ENCODE measurements at places on chromosomes 13 and 19.

DNA sequence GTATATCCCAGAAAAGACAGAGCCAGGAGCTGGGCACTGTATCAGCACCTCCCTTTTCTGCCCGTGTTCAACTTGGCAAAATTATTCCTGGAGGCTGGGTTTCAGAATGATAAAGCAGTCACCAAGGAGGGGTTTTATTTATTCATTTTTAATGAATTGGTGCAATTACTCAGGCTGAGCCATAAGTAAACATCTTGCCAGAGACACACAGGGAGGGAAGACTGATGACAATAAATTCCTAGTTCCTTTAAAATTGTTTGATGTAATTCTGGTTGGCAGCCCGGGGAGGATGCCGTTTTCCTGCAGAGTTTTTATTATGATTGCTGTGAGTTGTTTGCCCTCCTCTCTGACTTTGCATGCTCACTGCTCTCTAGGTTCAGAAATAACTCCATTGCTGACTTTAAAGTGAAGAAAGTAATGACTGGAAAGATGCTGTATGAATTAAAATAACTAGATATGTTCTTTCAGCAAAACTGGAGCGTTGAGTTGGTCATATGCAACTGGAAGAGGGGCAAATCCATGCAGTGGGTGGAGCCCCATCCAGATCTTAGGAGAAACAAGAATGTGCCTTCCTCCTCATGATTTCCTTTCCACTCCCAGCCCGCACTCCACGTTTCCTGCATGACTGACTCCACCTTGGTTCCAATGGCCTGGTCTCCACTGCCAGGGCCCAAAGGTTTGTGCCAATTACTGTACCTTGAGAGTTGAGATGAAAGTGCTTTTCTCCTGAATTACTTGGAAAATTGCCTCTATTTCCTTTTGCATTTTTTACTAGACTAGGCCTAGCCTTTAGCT is 182.1 kb downstream of the RFC3 start:
- DNase-seq = no peak

GRCh38 chr13:76383676-76384461 is 502.3 kb downstream of the KCTD12 start:
- DNase-seq = peak; percentile 91

DNA sequence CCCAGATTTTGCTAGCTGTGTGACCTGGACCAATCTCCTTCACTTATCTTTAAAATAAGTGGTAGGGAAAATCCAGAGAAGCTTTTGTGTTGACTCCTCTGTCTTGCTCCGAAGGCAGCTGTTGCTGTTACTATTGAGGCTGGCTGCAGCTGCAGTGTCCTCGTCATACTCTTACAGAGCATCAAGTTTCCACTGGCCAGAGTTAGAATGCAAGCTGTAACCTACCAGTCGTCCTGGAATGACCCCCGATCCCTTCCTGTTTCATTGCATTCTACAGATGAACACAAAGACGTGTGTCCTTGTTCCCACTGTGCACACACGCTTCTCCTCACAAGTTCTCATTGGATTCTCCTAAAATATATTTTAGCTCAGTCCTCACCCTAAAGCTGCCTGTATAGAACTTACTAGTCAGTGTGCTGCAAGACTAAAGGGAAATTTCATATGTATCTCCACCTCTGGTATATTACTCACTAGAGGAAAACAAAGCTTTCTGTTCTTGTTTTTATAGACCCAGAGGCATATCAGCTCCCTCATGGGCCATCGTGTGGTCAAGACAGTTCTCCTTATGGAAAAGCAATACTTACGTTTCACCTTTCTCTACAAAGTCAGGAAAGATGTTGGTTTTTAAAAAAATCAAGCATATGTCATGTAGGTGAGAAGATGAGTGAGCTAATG is 589.8 kb downstream of the LMO7 start:
- DNase-seq = no peak

- peak; percentile 49 for DNase-seq
Measured at GRCh38 chr13:80274643-80275042, 66.3 kb downstream of the SPRY2 start.

GRCh38 chr19:13057744-13058143 is 44.9 kb downstream of the LYL1 start:
- DNase-seq = no peak
